SK-N-DZ (cell line): ENCODE measurements at places on chromosomes 4 and X.

- no peak for DNase-seq
Observed at GRCh38 chr4:86152454-86152853, 207.4 kb downstream of the MAPK10 start.

- no peak for DNase-seq
Observed at GRCh38 chrX:29136904-29137303, 549.7 kb downstream of the IL1RAPL1 start.

- DNase-seq, result no peak
Observed at GRCh38 chr4:158826057-158826456, 57.2 kb downstream of the FNIP2 start.

GRCh38 chrX:128436397-128437103, 384.3 kb upstream of the ACTRT1 start:
- DNase-seq, result no peak

- no peak for DNase-seq
Observed at GRCh38 chr4:89369581-89369980, 62.0 kb upstream of the GPRIN3 start.

DNA sequence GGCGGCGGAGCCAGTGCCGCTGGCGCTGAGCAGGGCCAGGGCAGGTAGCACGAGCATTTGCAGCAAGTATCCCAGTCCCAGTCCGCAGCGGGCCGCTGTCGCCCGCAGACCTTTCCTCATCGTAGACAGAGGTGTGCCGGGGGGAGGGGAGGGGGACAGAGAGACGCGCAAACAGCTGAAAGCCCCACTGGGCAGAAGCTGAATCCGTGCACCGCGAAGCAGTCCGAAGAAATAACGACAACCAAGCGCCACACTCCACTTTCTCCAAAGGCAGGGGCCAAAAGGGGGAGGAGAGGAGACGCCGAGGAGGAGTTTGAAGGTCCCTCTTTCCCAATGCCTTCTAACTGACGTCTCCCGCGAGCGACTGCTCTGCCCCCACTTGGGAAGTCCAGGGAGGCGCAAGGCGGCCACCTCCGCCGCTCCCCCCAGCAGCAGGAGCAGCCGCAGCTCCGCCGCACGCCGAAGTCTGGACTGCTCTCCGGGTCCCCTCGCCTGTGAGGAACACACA, at the start of gene UNC5C:
Gene UNC5C (minus strand): TSS at position 236 of the 508 bp plus-strand sequence.
- DNase-seq, result peak; percentile 93

GRCh38 chrX:17413228-17413627, 38.2 kb downstream of the NHS start:
- no peak for DNase-seq

DNA sequence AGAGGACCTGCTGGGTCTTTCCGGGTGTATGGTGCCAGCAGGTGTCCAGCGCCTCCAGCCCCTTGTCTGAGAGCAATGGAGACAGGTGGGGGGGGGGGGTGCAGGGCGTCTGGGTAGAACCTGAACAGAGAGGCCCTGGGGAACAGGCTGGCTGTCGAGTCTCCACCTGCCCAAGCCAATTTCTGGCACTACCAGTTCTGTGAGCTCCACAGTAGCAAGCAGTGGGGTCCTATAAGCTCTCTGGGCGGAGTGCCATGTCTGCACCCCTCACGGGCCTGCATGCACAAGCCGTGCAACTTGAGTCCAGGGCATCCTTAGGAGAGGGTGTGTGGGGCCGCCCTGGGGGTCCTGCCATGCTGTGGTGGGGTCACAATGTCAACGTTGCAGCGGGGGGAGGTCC, 10.1 kb upstream of the FGFR3 start:
- no peak for DNase-seq

- no peak for DNase-seq
Observed at GRCh38 chr4:73727685-73728084, 12.7 kb upstream of the CXCL8 start.

- DNase-seq, result no peak
Observed at GRCh38 chrX:20059467-20060128, 57.1 kb downstream of the MAP7D2 start.

DNA sequence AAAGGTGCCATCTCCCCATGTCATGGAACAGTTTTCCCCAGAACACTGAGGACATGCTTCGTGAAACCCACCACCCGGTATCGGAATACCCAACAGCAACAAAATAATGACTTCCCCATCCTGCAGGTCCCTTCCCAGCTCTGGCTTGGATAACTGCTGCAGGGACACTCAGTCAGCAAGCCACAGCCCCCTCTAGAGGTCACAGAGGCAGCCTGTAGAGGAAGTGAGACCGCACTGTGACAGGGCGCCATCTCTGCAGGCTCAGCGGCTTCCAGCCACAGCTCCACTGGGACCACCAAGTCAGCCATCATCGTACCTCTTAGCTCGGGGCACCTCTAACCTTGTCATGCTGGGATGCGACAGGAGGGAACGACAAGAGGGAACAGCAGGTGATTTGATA, 315.9 kb downstream of the LDB2 start:
- peak; percentile 8 for DNase-seq

DNA sequence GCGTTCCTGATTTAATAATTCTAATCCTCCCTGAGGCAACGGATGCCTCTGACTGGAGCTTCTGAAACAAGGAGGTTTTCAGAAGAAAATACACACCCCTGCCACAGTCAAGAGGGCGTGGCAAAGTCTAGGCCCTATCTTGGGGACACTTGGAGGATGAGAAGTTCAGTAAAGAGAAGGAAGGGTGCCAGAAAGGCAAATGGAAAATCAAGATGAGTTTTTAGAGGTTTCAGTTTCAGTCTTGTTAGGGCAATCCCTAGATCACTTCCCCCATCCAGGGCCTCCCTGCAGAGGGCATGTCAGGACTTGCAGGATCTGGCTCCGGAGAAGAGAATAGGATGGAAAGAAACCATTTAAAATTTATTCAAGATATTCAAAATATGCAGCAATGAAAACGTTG, 28.5 kb upstream of the FGF2 start:
- DNase-seq, result no peak

GRCh38 chr4:1300466-1301455, 11.1 kb downstream of the MAEA start:
- no peak for DNase-seq

DNA sequence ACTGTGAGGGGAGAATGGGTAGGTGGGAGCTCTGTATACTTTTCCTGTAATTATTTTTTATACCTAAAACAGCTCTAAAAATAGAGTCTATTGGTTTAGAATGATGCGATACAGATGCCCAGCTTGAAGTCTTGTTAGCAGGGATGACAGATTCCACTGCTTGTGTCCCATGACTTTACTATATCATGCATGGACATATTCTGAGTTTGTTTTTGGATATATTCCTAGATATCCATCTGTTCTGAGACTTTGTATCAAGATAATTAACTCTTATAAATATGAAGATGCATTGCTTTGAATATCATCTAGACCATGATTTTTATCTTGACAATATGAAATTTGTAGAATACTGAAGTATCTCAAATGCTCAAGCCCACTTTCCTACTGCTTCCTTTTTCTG, 1058.1 kb downstream of the RAPGEF2 start:
- DNase-seq, result no peak

GRCh38 chr4:12053556-12053955, 624.9 kb upstream of the HS3ST1 start:
- no peak for DNase-seq

GRCh38 chrX:136204571-136204970, 46.6 kb downstream of the MAP7D3 start:
- DNase-seq, result no peak

DNA sequence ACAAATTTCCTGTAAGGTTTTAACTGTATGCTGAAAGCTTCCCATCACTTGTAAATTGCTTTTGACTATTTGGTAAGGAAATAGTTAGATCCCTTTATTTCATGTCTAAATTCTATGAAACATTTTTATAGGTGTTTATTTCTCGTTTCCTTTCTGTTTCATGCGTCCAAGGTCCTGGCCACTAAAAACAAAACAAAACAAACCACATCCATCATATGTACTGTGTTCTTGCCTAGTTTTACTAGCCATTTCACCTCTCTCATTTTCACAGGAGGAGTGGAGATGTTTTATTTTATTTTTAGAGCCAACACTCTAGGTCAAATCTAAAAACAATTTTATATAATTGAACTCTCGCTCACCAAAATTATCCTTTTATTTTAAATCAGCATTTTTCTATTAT, 375.2 kb upstream of the CTSO start:
- no peak for DNase-seq

GRCh38 chrX:114584983-114585842, 1.3 kb downstream of the HTR2C start:
- DNase-seq, result no peak

DNA sequence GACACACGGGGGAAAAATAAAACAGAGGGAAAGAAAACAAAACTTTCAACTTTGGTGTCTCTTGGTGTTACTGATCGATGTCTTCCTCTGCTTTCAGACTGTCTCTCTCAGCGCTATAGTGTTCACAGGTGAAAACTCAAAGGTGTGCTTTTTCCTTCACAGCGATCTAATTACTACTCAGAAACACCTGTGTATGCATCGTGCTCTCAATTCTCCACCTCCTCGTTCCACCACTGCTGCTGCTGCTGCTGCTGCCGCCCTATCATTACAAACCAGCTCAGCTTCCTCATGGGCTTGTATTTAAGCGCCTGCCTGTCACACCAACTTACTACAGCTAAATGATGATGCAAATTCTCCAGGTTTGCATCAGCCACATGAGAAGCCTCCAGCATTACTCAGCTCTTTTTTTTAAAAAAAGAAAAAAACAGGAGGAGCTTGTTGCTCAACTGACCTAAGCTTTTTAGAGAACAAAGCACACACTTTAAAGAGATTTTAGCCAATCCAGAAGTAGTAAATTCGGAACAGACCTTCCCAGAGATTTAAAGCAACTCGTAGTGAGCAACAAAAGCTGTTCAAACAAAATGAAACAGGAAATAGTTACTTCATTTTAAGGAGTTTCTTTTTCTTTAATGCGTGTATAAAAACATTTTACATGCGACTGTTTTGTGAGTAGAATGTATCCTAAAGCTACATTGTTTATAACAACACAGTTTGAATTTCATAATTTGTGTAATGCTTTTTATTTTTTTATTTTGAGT, at the start of gene SLC7A11:
Gene SLC7A11 (minus strand): TSS at position 274 of the 758 bp plus-strand sequence. CDS start 280 bp downstream, outside the sequence.
- DNase-seq, result peak; percentile 70

- no peak for DNase-seq
Observed at GRCh38 chrX:259692-260355, 21.4 kb upstream of the PLCXD1 start.

- DNase-seq, result no peak
Observed at GRCh38 chr4:8591626-8592365, 769 bp upstream of the CPZ start.

GRCh38 chr4:138512756-138513155, 270.6 kb upstream of the SLC7A11 start:
- no peak for DNase-seq

DNA sequence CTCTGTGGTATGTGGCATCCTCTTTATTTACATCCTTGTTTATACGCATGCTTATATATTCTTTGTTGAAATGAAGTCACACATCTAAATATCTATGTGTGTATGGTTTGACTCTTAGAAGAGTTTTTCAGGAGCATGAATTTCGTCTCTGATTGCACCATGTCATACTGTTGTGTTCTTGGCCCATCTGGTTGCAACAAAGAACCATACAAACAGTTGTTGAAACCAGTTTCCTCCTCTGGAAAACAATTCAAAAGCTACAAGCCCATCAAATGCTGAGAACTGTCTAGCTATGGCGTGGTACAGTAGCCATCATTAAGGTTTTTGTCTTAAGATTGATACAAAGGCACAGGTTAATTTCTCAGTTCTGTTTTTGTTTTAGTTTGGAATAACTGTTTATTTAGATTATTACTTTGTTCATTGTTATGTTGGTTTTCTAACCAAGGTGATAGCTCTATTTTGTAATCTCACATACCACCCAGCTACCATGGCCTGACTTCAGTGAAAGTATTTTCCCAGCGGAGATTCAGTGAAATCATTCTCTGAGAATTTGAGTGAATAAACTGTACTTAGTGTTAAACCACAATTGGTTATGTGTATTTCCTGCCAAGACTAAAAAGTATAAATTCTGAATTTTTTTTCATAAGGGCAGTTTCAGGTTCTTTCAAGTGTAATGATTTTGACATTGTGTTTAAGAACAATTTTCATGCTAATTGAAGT, 91.0 kb downstream of the ARHGAP24 start:
- no peak for DNase-seq

- no peak for DNase-seq
Observed at GRCh38 chr4:47462799-47463234, 685 bp downstream of the COMMD8 start.

- DNase-seq, result no peak
Observed at GRCh38 chr4:156766846-156767245, 204.8 kb downstream of the PDGFC start.

- DNase-seq, result no peak
Observed at GRCh38 chrX:7948483-7948882, 21.3 kb upstream of the PNPLA4 start.

- DNase-seq, result no peak
Observed at GRCh38 chrX:96682516-96682915, 2.1 kb upstream of the DIAPH2 start.

GRCh38 chr4:135204311-135204710, 1002.7 kb upstream of the PABPC4L start:
- no peak for DNase-seq

- no peak for DNase-seq
Observed at GRCh38 chr4:89759426-89759825, 77.5 kb downstream of the SNCA start.

GRCh38 chrX:126994032-126994600, 174.6 kb downstream of the PRR32 start:
- no peak for DNase-seq

GRCh38 chrX:103356130-103356798, at the start of gene TCEAL9:
Gene TCEAL9, plus strand, starts transcription at chrX:103356506. Its CDS starts 1,179 bp downstream, at chrX:103357685.
- DNase-seq, result peak; percentile 66

- no peak for DNase-seq
Observed at GRCh38 chrX:123860983-123861382, 1.1 kb downstream of the XIAP start.

- no peak for DNase-seq
Observed at GRCh38 chr4:71992571-71993312, 39.1 kb upstream of the NPFFR2 start.

DNA sequence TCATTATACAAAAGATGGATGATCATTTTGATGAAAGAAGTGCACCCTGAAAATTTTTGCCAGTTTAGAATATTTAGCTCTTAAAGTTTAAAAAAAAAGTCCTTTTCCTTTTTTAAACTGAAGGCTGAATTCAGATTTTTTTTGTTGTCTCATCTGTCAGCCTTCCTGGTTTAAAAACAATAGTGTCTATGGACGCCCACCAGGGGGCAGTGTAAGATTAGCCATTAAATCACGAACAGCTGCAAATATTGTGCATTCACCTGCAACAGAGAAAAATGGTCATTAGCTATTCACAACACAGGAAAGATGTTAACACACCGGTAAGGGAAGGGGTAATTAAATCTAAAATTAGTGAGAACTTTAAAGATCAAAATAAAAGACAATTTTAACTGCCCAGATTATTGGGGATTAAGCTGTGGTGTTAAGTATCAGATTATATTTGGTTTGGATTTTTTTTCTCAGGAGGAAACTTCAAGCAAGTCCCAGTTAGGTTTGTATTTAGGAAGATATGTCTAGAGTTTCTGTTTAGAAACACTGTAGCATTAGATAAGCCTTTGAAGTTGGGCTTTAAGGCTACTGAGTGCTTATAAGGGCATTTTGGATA, 4.4 kb upstream of the CXorf38 start:
- DNase-seq, result peak; percentile 59

DNA sequence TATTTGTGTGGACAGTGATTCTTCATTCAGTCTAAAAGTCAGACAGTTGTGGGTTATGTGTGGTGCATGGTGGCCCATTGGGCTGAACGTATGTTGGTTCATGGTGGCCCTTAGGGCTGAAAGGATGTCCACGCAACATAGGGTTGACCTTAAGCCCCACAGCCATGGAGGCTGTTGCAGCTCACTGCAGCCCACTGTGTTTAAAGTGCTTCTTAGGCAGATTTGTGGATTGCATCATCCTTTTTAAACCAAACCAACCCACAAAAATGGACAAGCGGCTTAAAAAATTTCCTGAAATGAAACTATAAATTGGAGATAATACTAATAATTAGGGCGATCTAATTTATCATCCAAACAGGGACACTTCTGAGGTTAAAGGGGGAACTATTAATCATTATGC, 219.0 kb upstream of the GATB start:
- no peak for DNase-seq
